ENCODE measurements at places on chromosomes 12 and 14. TPM values are rescaled to one million over a fixed set of nuclear protein-coding genes. Genes with fewer than 3 reads are reported as not detected.
A peak's percentile ranks its signal among the peaks of the same experiment; 100 is the strongest.

- H3K27ac ChIP-seq: peak overlapping the region; percentile 97
- no peaks in the 10 kb centered on the region for H3K36me3 ChIP-seq
- H3K27me3 ChIP-seq: no peaks in the 10 kb centered on the region
Observed at GRCh38 chr14:104687601-104688504, 1.6 kb upstream of the INF2 start.

SCN8A gene
- 2.6 TPM for total RNA-seq

DNA sequence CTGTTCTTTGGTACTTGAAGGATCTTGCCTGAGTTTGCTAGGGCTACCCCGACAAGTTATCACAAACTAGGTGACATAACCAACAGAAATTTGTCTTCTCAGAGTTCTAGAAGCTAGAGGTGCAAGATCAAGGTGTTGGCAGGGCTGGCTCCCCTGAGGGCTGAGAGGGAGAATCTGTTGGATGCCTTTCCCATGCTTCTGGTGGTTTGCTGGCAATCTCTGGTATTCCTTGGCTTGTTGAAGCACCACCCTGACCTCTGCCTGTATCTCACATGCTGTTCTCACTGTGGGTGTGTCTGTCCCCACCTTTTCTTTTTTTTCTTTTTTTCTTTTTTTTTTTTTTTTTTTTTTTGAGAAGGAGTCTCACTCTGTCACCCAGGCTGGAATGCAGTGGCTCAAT lies 81.2 kb downstream of the VCPKMT start:
- no peak overlapping the region for H3K4me3 ChIP-seq
- H3K27ac ChIP-seq: no peak overlapping the region
- peaks cover 3% of the 10 kb centered on the region for H3K4me1 ChIP-seq
- no peaks in the 10 kb centered on the region for H3K36me3 ChIP-seq

DNA sequence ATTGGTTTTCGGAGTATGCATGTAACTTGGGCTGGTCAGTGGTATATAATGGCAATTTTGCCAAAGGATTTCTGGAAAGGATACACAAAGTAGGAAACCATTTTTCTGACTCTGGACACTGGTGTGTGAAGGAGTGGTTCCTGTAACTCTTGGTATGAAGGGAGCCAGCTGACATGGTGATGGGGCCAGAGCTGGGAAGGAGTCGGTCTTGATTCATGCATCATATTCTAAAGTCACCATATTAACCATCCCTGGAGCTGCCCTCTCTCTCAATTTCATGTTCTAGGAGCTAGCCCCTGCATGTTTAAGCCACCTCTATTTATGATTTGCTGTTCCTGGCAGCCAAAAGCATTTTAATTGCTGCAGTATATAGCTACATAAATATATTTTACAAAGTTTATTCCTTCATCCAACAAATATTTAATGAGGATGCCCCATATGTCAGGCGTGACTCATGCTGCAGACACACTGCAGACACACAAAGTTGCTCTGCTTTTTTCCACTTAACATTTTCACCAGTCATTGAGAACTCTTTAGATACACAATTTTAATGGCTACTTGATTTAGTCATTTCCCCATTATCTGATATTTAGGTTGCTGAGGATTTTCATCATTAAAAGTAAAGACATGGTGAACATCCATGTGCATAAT lies 78.7 kb upstream of the PSMC1 start:
- H3K4me3 ChIP-seq: no peak overlapping the region
- H3K36me3 ChIP-seq: no peaks in the 10 kb centered on the region
- H3K4me1 ChIP-seq: no peaks in the 10 kb centered on the region
- no peak overlapping the region for H3K27ac ChIP-seq
- no peaks in the 10 kb centered on the region for H3K27me3 ChIP-seq

LRCOL1 gene
- not detected for total RNA-seq

- no peaks in the 10 kb centered on the region for H3K27me3 ChIP-seq
- no peak for DNase-seq
- H3K27ac ChIP-seq: no peak overlapping the region
- H3K4me1 ChIP-seq: no peaks in the 10 kb centered on the region
- H3K4me3 ChIP-seq: no peak overlapping the region
Observed at GRCh38 chr14:73606271-73606670, 6.0 kb upstream of the ACOT6 start.

DNA sequence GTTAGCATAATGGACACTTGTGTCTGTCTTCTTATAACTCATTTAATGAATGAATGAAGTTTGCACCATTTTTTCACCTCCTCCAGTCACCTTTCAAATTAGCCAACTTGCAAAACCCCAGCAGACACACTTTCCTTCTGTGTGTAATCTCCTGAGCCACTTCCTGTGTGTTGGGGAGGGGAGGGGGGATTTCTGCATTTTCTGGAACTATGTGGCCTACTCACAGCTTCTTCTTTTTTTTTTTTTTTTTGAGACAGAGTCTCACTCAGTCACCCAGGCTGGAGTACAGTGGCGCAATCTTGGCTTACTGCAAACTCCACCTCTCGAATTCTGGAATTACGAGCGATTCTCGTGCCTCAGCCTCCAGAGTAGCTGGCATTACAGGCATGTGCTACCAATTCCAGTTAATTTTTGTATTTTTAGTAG lies 4.1 kb upstream of the SERPINA1 start:
- H3K27ac ChIP-seq: peak overlapping the region; percentile 17
- H3K36me3 ChIP-seq: no peaks in the 10 kb centered on the region
- no peak overlapping the region for H3K4me3 ChIP-seq
- H3K4me1 ChIP-seq: peaks cover 37% of the 10 kb centered on the region
- peak; percentile 23 for DNase-seq
- H3K27me3 ChIP-seq: no peaks in the 10 kb centered on the region

DNA sequence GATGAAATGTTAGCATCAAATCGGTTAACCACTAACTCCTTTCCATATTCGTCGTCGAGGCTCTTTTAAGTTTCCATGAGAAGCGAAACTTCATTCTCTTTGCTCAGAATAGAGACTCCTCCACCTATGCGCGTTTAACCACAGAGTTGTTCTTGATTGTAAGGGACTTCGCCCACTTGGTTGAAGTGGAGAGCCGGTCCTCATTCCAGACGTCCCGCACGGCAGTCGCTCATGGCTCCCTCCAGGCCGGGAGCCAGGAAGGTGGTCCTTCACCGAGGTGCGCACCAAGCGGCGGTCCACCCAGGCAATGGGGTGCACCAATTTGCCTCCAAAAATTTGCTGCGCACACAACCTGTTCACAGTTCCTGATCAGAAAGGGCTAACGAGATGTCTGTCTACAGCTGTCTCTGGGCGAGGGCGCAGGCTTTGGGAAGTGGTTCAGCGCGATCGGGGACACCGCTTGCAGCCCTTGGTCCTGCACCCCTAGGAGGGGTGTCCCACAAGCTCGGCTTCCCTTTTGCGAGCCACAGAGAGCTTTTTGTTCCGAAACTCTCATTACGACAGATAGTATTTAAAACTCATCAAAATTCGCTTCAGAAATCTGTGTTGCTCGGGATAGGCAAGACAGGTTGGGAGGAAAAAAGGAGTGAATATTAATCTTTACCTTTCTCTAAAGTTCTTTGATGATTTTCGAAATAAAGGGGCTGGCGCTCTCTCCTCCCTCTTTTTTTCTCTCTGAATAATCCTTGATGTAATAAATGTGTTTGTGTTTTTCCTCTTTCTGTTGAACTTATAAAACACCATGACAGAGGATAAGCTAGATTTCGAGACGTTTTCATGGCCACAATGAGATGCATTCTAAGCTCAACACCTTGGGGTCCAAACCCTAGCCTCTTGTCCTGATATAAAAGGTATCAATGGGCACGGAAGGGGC lies 6.4 kb upstream of the ALX1 start:
- DNase-seq: peak; percentile 2
- H3K27ac ChIP-seq: no peak overlapping the region
- H3K4me1 ChIP-seq: no peaks in the 10 kb centered on the region
- no peaks in the 10 kb centered on the region for H3K36me3 ChIP-seq
- H3K27me3 ChIP-seq: peaks cover 39% of the 10 kb centered on the region

FAM222A gene
- total RNA-seq: 7.4 TPM

GRCh38 chr14:55249423-55249822 lies 21.8 kb upstream of the FBXO34 start:
- no peaks in the 10 kb centered on the region for H3K36me3 ChIP-seq
- H3K27ac ChIP-seq: no peak overlapping the region
- no peaks in the 10 kb centered on the region for H3K4me1 ChIP-seq
- no peaks in the 10 kb centered on the region for H3K27me3 ChIP-seq

DNA sequence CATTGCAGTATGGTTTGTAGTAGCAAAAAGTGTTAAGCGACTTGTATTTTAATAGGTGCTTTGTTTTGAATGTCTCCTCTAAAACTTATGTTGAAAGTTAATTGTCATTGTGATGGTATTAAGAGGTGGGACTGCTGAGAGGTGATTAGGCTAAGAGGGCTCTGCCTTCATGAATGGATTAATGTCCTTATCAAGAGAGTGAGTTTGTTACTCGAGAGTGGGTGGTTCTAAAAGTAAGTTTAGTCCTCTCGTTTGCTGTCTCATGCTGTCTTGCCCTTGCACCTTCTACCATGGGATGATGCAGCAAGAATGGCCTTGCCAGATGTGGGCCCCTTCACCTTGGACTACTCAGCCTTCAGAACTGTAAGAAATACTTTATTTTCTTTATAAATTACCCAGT lies 17.4 kb downstream of the ZDHHC17 start:
- H3K27ac ChIP-seq: no peak overlapping the region
- DNase-seq: no peak
- H3K4me3 ChIP-seq: no peak overlapping the region
- H3K36me3 ChIP-seq: no peaks in the 10 kb centered on the region
- peaks cover 12% of the 10 kb centered on the region for H3K4me1 ChIP-seq
- H3K27me3 ChIP-seq: no peaks in the 10 kb centered on the region

- no peaks in the 10 kb centered on the region for H3K4me1 ChIP-seq
- H3K27me3 ChIP-seq: no peaks in the 10 kb centered on the region
- no peak overlapping the region for H3K27ac ChIP-seq
- H3K4me3 ChIP-seq: no peak overlapping the region
- no peak for DNase-seq
Observed at GRCh38 chr12:106743270-106743988, 31.1 kb upstream of the RIC8B start.

GRCh38 chr14:25122211-25122610 lies 72.3 kb upstream of the STXBP6 start:
- no peak overlapping the region for H3K4me3 ChIP-seq
- H3K27ac ChIP-seq: peak overlapping the region; percentile 55
- H3K27me3 ChIP-seq: no peaks in the 10 kb centered on the region
- no peak for DNase-seq
- no peaks in the 10 kb centered on the region for H3K36me3 ChIP-seq

GRCh38 chr12:94987801-94988200 lies 15.7 kb downstream of the NDUFA12 start:
- no peaks in the 10 kb centered on the region for H3K4me1 ChIP-seq
- no peaks in the 10 kb centered on the region for H3K27me3 ChIP-seq
- H3K4me3 ChIP-seq: no peak overlapping the region

- H3K4me1 ChIP-seq: peaks cover 5% of the 10 kb centered on the region
- H3K36me3 ChIP-seq: no peaks in the 10 kb centered on the region
- no peak overlapping the region for H3K27ac ChIP-seq
- H3K4me3 ChIP-seq: no peak overlapping the region
- no peak for DNase-seq
- no peaks in the 10 kb centered on the region for H3K27me3 ChIP-seq
Observed at GRCh38 chr12:116366456-116366776, 88.9 kb upstream of the MED13L start.
